Activated naive CD8-positive, alpha-beta T cell treated with anti-CD3 and anti-CD28 coated beads for 36 hours (primary cell): ENCODE measurements at places on chromosomes 12 and 14. TPM values are rescaled to one million over a fixed set of nuclear protein-coding genes. Genes with fewer than 3 reads are reported as not detected.

DNA sequence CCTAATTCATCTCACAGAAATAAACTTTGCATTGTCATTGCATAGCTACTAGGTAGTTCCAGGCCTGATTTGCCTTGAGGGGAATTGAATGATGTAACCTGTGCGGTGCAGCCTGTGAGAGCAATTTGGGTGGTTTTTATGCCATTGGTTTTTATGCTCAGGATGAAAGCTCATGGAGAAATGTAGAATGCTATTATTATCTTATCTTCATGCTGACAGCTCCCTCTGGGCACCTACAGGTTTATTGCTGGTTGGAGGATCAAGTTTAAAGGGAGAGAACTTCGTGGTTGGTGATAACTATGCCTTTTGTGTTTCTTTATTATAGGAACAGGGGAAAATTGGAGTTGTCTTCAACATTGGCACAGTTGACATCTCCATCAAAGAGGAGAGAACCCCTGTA lies 547.9 kb downstream of the DIO2 start:
- H3K27ac ChIP-seq, result no peak overlapping the region
- H3K4me1 ChIP-seq, result no peaks in the 10 kb centered on the region
- no peak overlapping the region for H3K4me3 ChIP-seq
- no peak for DNase-seq
- no peaks in the 10 kb centered on the region for H3K36me3 ChIP-seq
- H3K27me3 ChIP-seq, result no peaks in the 10 kb centered on the region

The MYBPC1 gene
- total RNA-seq, result not detected

DNA sequence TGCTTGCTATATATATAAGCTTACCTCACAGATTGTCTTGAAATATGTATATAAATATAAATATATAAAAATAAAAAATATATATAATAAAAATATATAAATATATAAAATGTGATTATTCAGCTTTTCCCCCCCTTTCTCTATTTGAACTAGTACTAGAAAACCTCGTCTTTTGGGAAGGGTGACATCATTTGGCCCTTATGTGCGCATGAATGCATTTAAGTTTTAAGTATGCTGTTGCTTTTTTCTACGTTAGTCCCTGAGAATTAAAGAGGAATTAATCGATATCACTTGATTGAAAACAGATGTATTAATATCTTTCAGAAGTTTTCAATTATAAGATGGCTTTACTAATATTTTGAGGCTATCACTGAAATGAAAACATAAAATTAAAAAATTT lies 69.9 kb downstream of the RAD51B start:
- H3K4me1 ChIP-seq, result peaks cover 3% of the 10 kb centered on the region
- H3K27ac ChIP-seq, result no peak overlapping the region
- H3K4me3 ChIP-seq, result no peak overlapping the region
- peaks cover 3% of the 10 kb centered on the region for H3K36me3 ChIP-seq
- no peaks in the 10 kb centered on the region for H3K27me3 ChIP-seq

GRCh38 chr12:14283489-14284144 lies 81.9 kb upstream of the ATF7IP start:
- H3K27me3 ChIP-seq, result no peaks in the 10 kb centered on the region
- H3K27ac ChIP-seq, result peak overlapping the region; percentile 40
- H3K4me1 ChIP-seq, result peaks cover 6% of the 10 kb centered on the region
- no peak overlapping the region for H3K4me3 ChIP-seq

The SERPINA1 gene
- total RNA-seq, result 1.1 TPM

The LRRC43 gene
- total RNA-seq, result not detected

The TAS2R30 gene
- total RNA-seq, result 0.97 TPM
